GM10248 (cell line): ENCODE measurements at places on chromosomes 1 and 21.

- DNase-seq = no peak
Measured at GRCh38 chr1:107871259-107871658, 93.7 kb downstream of the VAV3 start.

DNA sequence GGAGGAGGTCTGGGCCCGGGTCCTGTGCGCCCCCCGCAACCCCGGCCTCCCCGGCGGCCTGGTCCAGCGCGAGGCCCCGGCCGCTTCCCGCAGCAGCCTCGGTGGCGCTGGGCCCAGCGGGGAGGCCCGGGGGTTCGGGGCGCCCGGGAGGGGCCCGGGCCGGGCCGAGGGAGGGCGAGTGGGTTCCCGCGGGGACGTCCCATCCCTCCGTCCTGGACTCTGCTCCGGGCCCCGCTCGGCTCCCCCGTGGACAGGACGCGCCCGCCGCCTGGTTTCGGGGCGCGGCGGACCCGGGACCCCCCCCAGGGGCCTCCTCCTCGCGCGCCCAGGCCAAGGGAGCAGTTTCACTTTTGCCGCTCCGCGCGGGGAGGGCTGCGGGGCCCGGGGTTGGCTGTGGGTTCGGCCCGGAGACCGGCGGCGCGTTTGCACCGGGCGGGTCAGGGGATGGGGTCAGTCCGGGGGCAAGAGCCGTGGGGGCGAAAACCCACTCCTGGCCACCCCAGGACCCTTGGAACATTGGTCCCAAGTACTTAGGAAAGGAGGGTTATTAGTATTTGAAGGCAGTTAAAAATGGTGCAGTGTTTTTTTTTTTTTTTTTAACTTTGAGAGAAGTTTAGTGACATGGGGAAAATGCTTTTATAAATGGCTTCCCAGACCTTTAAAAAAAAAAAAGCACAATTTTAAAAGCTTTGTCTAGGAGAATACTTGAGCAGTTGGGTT, 677 bp downstream of the AGPAT3 start:
- peak; percentile 70 for DNase-seq

DNA sequence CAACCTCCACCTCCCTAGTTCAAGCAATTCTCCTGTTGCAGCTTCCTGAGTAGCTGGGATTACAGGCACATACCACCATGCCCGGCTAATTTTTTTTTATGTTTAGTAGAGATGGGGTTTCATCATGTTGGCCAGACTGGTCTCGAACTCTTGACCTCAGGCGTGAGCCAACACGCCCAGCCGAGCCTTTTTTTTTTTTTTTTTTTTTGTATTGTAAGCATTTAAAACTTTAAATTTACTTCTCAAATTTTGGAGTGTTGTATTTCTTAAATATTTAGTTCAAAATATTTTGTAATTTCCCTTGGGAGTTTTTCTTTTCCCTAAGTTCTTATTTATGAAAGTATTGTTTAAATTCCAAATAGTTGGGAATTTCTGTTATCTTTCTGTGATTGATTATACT, 9.2 kb upstream of the SCAF4 start:
- no peak for DNase-seq

DNA sequence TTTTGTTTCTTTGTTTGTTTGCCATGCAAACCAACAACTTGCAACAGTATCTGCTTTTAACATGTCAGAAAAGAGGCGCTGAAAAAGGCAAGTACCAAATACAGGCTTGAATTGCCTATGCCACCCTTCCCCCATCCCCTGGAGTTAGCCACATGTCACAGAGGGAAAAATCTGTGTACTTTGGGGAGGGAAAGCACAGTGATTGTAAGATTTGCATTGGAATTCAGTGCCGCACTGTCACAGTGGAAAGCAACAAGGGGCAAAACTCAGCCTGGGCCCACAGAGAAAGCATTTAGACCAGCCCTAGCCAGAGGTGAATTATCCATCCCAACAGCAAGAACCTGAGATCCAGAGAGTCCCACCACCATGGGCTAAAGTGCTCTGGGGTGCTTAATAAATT, 52.4 kb upstream of the ACADM start:
- DNase-seq = no peak

DNA sequence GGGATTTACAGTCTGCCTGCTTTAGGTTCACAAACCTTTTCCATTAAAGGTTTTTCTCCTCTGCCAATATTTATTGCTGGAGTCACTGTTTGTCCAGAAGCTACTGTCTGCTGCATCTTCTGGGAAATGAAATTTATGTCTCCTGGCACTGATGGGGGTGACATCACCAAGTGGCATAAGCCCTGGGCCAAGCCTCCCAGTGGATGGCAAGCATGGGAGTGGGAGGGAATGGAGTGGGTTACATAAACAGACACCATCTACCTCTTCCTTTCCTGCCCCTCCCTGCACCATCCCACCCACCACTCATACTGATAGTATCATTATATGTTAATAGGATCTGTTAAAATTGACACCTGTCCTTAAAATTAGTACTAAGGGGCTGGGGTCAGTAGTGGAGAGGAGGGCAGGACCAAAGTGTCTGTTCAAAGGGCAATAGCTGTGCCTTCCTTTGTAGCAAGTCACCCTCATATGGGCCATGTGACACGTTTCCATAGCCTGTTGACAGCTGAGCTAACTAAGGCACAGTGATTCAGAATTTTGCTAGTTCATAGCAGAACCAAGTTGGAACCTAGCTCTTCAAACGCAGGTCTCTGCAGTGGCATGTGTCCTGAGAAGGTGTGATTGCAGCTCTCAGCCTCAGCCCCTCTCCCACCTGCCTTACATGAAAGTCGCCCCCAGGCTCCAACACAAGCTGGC, 71.0 kb downstream of the MAB21L3 start:
- DNase-seq = no peak

GRCh38 chr21:15706696-15707095, 23.1 kb upstream of the USP25 start:
- no peak for DNase-seq

DNA sequence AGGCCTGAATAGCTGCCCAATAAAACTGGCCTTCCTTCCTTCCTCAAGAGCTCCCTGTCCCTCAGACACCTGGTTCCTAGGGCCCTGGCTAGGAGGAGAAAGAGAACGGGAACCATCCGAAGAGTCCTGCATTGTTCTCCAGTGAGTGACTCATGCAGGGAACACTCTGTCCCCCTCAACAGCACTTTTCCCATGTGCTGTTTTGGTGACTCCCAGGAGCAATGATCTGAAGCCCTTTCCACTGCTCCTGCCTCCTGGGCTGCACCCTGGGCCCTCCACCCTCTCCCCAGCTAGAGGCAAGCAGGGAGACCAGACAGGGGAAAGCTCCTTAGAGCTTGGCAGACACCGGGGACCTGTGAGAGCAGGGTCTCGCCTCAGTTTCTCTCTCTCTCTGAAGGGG, 18.9 kb downstream of the TNNT2 start:
- no peak for DNase-seq

- no peak for DNase-seq
Measured at GRCh38 chr1:201884425-201884824, 4.3 kb upstream of the SHISA4 start.

- no peak for DNase-seq
Measured at GRCh38 chr1:44775930-44776729, 790 bp downstream of the RPS8 start.

GRCh38 chr1:153608742-153609584, 4.0 kb downstream of the S100A16 start:
- DNase-seq = peak; percentile 12

- DNase-seq = no peak
Measured at GRCh38 chr1:164054331-164054730, 504.7 kb upstream of the PBX1 start.

- DNase-seq = peak; percentile 88
Measured at GRCh38 chr1:27284425-27285273, 37.3 kb upstream of the TMEM222 start.

DNA sequence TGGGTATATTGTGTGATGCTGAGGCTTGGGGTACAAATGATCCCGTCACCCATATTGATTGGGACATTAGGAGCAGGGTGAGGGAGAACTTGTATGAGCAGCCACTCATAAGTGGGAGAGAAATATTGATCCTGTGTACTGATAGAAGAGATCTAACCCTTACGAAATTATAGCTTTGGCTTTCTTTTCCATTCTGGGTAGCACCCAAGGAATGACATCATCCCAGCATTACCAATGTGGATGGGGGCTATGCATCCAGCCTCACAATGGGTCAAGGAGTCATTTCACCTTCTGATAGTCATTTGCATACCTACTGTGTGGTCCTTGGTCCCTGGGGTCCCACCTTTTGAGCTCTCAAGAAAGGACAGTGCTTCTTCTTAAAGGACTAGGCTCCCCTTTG, 1.9 kb upstream of the NAV1 start:
- DNase-seq = no peak

GRCh38 chr1:226176870-226177269, 9.7 kb downstream of the ACBD3 start:
- DNase-seq = no peak

- no peak for DNase-seq
Measured at GRCh38 chr1:50993645-50994044, 23.6 kb downstream of the CDKN2C start.

DNA sequence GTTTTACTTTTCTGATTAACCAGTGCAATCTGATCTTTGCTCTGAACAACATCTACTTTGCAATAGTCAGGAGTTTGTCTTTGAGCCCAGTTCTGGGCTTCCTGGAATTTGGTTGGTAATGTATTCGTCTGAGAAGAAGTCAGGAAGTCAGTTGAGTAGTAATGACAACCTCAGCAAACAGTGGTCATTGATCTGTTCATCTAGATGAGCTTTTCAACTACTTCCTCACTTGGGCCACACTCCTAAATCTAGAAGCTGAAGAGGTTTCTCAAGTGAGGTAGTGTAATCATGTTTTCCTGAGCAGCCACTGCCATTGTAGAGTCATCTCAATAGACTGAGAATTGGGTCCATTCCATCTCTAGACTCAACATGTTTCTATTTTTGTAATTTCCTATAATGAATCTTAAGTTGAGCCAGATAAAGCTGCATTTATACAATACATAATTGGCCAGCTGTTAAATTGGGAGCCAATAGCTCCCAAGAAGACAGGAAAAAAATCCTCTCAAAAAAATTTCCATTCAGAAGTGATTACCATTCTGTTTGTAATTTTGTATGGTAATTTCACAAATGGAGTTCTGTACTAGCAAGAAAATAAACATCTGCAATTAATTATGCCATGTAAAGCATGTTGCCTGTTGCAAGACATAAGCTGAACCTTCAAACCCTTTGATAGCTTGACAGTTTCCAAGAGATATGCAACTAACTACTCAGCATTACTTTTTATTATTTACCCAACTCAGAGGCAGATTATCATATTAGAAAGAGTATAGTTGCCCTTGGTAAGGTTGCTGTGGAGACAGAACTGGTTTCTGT, 49.6 kb downstream of the WDR64 start:
- no peak for DNase-seq

GRCh38 chr1:190169311-190170067, 308.2 kb downstream of the BRINP3 start:
- no peak for DNase-seq

DNA sequence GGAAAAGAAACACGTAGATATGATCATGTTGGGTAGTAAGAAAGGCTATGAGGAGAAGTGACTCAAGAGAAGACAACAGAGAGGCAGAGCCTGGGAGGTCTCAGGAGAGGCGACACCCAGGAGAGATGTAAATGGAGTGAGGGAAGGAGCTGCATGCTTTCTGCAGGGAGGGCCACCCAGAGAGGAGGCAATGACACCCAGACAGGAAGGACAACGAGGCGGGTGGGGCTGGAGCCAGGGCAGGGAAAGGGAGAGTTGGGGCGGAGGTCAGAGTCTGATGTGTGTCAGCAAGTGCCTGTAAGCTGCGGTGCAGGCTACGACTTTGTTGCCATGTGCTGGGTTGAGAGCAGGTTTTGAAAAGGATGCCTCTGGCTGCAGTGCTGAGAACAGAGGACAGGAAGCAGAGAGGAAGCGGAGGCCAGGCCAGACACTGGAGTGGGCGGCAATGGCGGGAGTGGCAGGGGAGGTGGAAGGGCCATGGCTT, 31.3 kb downstream of the SLC1A7 start:
- DNase-seq = no peak

DNA sequence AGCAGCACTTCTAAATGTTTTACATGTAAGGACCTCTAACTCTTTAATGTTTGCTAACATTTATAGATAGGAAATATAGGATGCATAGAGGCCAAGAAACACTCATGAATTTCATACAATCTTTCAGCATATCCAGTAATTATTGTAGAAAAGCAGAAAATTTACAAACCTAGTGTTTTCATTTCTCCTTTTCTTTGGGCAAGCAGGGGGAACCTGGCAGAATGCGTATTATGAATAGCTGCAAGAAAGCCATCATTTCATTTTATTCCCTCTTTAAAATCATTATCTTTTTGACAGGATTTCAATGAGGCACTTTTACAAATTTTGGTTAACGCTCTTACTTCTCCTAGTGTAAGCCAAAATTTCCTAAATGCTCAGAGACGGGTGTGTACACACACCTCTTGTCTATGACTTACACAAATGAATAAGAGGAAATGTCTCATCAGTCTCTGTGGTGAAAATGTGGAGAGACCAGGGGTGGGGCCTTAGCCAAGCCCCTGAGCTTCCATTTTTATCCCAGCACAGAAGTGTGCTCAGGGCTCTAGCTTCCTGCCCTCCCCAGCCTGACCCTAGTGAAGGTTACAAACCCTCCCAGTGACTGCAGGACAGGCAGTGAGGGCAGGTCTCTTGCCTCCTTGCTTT, 91.6 kb downstream of the LRRC8C start:
- peak; percentile 34 for DNase-seq

GRCh38 chr1:50517488-50517887, 94.2 kb upstream of the DMRTA2 start:
- DNase-seq = no peak

GRCh38 chr1:201551877-201552731, 13.2 kb downstream of the NAV1 start:
- DNase-seq = no peak

GRCh38 chr1:53340660-53341520, 13.0 kb upstream of the LRP8 start:
- no peak for DNase-seq

DNA sequence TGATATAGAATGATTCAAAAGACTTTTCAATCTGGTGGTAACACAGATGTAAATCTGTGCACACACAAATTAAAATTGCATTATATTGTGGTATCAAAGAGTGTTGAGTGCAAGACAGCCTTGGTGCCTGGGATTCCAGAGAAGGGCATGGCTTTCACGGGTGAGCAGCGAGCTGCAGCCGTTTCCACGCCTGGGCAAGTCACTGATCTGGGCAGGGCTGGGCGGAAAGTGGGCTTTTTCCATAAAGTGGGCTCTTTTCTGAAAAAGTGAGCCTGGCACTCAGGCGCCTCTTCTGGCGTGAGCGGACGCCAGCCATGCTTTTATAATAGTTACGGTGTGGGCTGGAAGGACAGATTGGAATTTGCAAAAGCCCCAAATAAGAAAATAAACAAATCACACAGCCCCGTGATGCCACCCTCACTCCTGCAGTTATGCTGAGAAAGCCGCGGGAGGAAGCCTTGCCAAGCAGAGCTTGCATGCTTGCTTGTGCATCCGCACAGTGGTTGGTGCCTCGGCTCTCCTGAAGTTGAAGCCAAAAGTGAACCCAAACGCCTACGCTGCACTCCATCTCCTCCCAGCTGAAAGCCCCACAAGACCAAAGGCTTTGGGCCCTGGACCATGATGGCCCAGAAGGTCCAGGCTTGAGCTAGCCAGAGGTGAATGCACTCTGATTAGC, 7.1 kb upstream of the C1orf115 start:
- no peak for DNase-seq

GRCh38 chr1:116428576-116428975, 55.5 kb downstream of the ATP1A1 start:
- no peak for DNase-seq
